ENCODE measurements at places on chromosomes 6 and 20. TPM values are rescaled to one million over a fixed set of nuclear protein-coding genes. Genes with fewer than 3 reads are reported as not detected.

The EPB41L2 gene
- total RNA-seq: 20.5 TPM

DNA sequence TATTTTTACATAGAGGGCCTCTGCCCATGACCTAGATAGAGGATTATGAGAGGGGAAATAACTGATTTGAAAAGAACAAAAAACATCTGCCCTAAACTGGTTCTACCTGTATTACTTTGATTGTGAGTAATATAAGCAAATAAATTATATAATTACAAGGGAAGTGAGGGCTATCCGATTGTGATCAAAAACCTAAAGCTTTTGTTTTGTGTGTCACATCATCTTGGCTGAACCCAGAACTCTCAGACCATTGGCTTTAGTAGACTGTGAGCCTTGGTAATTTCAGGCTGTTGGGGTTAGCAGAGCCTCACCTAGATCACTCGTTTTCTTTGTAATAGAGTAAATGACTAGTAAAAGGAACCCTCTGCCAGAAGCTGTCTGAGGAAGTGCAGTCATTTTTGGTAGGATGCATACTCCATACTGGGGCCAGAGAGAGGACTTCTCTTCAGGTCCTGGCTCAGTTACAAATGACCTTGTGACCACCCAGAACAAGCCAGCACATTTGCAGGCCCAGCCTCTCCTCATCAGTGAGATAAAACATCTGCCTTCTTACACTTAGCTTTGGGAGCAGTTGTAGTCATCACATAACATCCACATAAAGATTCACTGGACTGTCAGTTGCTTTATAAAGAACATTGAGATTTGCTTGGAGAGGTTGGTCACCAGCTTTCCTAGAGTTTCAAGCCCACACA, 13.5 kb downstream of the STK35 start:
- no peak for DNase-seq

The TCF21 gene
- total RNA-seq: 1.3 TPM

DNA sequence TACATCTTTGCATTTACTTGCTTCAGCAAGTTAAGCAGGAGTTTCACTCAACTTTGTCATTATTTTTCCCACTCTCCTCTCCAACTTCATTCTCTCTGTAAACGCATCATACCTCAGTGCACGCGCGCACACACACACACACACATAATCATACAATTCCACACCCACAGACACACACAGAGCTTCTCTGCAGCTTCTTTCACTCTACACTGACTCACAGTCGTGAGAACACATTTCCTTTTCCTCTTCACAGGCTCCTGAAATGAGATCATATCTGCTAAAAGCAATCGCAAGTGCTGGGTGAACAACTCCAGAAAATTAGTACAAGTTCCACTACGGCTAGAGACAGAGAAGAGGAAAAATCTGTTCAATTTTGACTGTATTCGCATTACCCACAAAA, 215.4 kb downstream of the PTPRT start:
- DNase-seq: no peak

The C6orf132 gene
- 22.9 TPM for total RNA-seq

DNA sequence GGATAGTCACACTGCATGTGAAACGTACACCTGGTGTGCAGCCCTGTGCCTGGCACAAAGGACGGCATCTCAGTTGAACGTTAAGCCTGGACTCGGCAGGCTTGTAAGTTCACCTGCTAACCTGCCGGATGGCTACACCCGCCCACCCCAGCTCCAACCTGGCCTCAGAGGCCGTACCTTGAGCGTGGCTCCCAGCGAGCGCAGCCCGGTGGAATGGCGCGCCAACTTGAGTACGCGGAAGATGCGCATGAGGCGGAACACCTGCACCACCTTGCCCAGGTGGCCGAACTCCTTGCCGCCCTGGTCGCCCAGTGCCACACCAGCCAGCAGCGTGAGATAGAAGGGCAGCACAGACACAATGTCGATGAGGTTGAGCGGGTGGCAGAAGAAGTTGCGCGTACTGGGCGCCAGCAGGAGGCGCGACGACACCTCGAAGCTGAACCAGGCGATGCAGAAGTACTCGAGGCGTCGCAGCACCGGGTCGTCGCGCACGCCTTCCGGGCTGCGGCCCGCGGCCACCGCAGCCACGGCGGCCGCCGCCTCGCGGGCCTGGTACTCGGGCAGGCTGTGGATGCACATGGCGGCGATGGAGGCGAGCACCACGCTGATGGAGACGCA, 3.3 kb downstream of the KCNS1 start:
- no peak for DNase-seq

- no peak for DNase-seq
Observed at GRCh38 chr6:10719296-10719963, 3.4 kb upstream of the TMEM14C start.

GRCh38 chr20:272718-273117, 15.2 kb downstream of the DEFB132 start:
- DNase-seq: no peak

GRCh38 chr6:114649298-114649697, 306.5 kb upstream of the HS3ST5 start:
- no peak for DNase-seq

- DNase-seq: no peak
Observed at GRCh38 chr6:108822401-108822800, 25.8 kb upstream of the ARMC2 start.

The OPRM1 gene
- not detected for total RNA-seq

DNA sequence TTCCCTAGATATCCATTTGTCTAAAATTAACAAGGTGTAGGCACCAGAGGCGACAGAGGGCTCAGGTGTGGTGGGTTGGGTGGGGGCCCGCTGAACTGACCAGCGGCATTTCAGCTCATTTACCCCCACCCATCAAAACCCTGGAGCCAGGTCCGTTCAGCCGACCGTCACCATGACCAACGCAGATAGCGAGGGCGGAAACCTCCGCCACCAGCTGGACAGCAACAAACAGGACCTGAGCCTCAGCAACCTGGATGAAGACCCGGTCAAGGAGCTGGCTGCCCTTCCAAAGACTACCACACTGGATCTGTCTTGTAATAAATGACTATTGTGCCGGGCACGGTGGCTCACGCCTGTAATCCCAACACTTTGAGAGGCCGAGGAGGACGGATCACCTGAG, 120.8 kb upstream of the LGSN start:
- DNase-seq: no peak

The RBM24 gene
- total RNA-seq: 0.88 TPM

The LY6G5B gene
- 13.9 TPM for total RNA-seq

The NRSN1 gene
- total RNA-seq: 0.17 TPM

DNA sequence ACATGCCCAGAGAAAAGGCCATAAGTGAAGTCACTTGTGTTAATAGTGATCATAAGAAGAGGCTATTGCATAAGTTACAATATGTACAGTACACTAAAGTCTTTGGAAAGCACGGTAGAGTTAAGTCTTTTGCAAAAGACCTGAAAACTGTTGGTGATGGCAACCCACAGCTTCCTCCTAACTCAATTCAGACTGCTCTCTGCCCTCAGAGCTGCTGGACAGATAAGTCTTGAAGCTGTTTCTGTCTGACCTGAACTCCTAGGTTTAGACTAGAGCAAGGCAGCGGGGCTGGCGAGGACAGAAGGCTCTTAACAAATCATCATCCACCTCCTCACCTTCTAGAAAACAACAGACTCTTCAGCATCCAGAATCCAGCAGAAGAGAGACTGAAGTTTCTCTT, 125.4 kb downstream of the CD24 start:
- no peak for DNase-seq

DNA sequence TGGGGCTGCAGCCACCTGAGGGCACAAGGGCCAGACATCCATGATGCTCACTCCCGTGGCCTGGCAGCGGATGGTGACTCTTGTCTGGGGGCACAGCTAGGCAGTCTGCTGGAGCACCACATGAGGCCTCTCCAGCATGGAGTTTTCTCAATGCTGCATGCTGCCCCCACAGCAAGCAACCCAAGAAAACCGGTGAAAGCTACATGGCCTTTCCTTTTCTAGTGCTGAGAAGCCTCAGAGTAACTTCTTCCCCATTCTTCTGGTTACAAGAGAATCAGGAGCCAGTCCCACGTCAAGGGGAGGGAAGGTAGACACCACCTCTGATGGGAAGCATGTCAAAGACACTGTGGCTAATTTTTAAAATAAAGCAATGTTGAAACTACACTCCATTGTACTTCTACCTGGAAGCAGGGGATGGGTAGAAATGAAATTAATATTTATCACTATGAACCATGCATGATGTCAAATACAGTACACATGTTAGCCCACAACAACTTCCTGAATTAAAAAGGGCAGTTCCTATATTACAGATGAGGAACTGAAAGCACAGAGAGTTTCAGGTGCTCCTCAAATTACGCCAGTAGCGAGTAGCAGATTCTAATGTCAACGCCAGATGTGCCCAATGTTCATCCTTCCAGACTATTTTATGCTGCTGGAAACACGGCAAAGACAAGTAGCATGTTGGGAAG, 101.5 kb downstream of the LAMP5 start:
- DNase-seq: no peak
